Fibroblast of skin of back (primary cell): ENCODE measurements at places on chromosomes 12 and 14.

DNA sequence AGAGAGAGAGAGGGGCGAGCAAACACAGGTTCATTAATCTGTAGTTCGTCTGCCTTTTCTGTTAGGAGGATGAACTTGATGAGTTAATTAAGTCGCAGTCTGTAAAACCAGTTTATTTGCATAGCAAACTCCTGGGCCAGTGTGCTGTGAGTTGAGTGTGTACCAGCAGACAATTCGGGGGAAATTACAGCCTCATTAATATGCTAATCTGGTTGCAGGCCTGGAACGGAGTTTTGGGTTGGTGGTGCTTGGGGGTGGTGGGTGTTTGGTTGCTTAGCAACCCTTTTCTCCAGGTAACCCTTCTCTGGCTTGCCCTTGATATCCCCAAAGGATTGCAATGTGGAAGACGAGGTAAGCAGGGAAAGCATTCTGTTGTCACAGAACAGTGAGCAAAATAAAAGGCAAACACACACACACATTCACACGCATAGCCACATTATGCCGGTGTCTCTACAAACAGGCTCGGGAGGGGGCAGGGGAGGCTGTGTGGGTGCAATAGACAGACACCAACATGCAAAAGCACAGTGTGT lies 29.2 kb upstream of the LHX5 start:
- DNase-seq: no peak

DNA sequence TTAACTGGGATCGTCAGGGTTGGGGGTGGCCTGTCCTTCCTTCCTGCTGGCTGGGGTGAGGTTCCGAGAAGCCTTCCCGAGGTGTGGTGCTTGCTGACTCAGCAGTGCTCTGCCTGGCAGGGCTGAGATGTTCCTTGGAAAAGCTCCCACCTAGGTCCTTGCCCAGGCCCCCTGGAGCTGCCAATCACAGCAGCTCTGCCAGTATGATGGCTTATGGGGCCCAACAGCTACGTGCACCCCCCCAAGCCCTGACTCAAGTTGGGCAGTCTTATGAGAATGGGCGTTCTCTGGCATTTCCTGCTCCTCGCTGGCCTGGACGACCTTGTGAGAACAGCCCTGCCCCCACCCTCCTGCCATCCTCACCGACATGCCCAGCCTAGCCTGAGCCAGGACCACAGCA lies 292.2 kb upstream of the CRY1 start:
- DNase-seq: peak; percentile 47

- no peak for DNase-seq
Observed at GRCh38 chr12:127334365-127334764, 932.6 kb upstream of the TMEM132C start.

- no peak for DNase-seq
Observed at GRCh38 chr14:33812181-33812580, 138.7 kb downstream of the EGLN3 start.

DNA sequence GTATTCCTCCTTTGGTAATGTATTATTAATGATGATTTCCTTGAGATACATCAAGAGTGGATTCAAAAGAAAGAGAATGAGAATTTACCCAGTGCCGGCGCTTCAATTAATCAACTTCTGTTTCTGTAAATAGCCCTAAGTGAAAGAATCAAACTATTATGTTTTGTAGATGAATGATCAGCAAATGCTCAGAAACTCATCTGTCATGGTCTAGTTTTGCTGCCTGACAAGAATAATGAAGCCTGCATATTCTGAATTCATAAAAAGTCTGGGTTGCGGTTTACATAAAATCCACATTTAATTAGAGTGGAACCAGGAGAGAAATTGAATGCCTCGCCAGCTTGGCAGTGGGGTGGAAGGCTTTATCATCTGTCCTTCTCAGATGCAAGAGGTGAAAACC lies 325.3 kb downstream of the GALC start:
- DNase-seq: no peak

DNA sequence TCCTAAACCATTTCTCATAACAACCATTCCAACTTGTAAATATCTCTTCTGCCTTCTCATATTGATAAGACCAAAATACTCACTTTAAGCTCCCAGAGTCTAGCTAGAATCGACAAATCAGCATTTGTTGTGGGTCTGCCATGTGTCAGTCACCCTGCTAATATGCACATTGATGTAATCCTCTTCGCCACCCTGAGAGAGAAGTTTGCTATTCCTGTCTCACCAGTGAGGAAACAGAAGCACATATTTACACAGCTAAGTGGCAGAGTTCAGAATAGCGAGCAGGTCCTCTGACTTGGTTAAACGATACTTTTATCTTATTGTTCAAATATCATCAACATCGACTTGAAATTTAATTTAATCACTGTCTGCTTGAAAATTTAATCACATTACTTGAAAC lies 142.1 kb downstream of the ANO4 start:
- DNase-seq: no peak

GRCh38 chr12:4621511-4621910 lies 27.3 kb downstream of the AKAP3 start:
- no peak for DNase-seq

DNA sequence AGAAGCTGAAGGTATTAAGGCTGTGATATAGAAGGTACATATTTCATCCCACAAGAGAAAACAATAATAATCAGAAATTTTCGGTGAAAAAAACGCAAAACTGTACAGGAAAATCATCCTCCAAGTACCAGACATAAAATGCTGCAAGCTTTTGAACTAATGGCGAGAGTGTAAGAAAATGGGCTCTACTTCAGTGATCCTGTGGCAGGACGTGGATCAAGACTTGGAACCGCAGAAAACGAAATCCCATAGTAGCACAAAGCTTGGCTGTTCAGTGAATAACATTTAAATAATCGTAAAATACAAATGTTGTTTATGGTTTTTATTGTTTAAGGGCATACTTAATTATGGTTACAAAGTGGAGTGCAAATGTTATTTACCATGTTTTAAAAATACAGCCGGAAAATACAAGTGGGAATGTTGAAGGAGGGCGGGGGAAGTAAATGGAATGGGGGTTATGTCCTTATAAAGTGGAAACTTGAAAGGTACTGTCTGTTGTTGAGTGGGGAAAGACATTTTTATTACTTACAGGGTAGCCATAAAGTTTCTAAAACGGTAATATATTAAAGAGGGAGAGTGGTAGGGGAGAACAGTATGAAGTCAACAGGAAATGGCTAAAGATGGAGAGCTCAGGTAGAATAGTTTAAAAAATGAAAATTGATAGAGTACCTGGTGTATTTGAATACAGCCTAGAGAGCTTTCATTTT lies 1.1 kb downstream of the SMIM10L1 start:
- peak; percentile 6 for DNase-seq

- DNase-seq: peak; percentile 77
Observed at GRCh38 chr12:89542912-89543592, 17.2 kb upstream of the POC1B start.

- DNase-seq: no peak
Observed at GRCh38 chr12:64825143-64826021, 935 bp downstream of the TBC1D30 start.

DNA sequence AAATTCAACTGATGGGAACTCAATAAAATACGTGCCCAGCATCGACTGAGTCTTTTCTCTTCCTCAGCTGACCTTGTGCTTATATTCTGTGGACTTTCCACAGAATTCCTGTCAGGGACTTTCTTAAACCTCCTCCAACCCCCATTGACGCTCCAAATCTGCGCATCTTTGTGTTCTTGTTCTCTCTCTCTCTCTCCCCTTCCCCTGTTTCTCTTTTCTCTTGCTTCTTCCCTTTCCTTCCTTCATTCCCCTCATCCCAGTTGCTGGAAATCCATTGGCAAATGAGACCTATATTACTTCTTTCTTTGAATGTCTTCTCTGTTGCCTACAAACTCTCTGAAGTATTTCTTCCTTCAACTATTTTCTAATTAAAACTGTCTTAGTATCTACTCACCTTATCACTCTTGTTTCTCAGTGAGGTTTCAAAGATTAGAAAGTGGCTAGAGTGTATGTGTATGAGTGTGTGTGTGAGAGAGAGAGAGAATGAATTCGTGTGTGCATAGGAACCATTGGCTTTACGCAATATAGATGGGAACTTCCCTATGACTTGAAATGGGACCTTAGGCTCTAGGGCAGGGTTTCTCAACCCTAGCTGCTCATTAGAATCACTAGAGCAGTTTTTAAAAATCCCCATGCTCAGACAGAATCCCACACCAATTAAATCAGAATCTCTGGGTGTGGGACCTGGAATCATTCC lies 41.8 kb upstream of the DHRS7 start:
- DNase-seq: no peak

GRCh38 chr12:110742718-110743570 lies at the start of gene PPP1CC:
Gene PPP1CC (minus strand): TSS chr12:110742891. CDS start chr12:110742707, 184 bp downstream.
- peak; percentile 94 for DNase-seq

DNA sequence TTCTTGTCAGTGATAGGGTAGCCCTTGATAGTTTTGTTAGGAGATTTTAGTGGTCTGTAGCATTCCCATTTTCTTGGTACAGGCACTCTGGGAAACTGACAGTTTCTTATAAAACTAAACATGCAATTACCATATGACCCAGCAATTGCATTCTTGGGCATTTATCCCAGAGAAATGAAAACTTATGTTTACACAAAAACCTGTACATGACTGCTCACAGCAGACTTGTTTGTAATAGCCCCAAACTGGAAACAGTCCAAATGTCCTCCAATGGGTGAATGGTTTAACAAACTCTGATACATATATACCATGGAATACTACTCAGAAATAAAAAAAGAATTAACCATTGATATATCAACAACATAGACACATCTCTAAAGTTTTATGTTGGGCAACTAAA lies 75.5 kb downstream of the BORCS5 start:
- DNase-seq: peak; percentile 74

GRCh38 chr12:78315028-78315427 lies 484.3 kb downstream of the NAV3 start:
- DNase-seq: no peak

- DNase-seq: no peak
Observed at GRCh38 chr12:22860926-22861325, 236.0 kb downstream of the ETNK1 start.

- no peak for DNase-seq
Observed at GRCh38 chr14:95301527-95302187, 18.1 kb downstream of the CLMN start.

GRCh38 chr12:124466216-124467128 lies 100.9 kb downstream of the NCOR2 start:
- DNase-seq: peak; percentile 35
